ENCODE measurements at places on chromosomes 4 and X. TPM values are rescaled to one million over a fixed set of nuclear protein-coding genes. Genes with fewer than 3 reads are reported as not detected.

- no peak for DNase-seq
Measured at GRCh38 chr4:31045151-31045550, 325.0 kb downstream of the PCDH7 start.

- DNase-seq: no peak
Measured at GRCh38 chrX:23803931-23804381, 21.0 kb downstream of the SAT1 start.

SORBS2 gene
- 78.6 TPM for polyA plus RNA-seq

CPZ gene
- polyA plus RNA-seq: 4.4 TPM

SLC25A5 gene
- 237 TPM for polyA plus RNA-seq
